ENCODE measurements at places on chromosomes 12 and 14.
A peak's percentile ranks its signal among the peaks of the same experiment; 100 is the strongest.

DNA sequence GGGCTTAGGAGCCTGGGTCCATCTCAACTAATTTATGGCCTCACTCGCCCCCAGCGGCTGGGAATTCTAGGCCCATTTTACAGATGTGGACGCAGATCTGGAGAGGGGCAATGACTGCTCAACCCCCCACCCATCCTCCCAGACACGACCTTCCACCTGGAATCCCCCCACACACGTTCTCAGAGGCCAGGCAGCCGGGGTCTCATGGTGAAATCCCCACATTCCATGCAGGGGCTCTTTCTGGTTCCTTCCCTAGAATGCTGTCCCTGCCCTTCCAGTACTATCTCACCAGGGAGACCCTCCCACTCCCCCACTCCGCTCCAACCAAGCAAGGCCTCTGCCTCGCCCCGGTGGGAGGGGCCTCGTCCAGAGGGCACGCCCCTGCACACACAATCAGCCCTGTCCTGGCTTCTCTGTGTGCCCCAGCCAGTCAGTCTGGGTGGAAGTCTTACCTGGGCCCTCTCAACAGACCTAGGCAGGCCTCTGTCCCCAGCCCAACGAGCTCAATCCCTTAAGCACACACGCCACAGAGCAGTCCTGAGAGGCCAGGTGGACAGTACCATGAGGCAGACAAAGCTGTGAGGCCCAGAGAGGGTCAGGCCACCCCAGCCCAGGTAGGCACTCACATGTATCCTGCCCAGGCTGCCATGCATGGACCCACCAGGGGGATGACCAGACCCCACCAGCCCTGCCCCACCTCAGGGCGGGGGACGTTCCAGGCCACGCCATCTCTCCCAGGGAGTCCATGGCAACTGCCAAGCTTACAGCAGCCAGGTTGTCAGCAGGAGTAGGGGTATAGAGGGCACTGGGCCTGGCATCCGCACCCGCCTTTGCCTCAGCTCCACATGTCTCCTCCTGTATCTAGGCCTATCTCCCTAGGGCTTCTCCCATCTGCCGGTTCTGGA, 1.3 kb upstream of the ANKRD9 start:
- no peak for DNase-seq

GRCh38 chr14:92945959-92946846, 23.3 kb downstream of the CHGA start:
- DNase-seq = no peak

DNA sequence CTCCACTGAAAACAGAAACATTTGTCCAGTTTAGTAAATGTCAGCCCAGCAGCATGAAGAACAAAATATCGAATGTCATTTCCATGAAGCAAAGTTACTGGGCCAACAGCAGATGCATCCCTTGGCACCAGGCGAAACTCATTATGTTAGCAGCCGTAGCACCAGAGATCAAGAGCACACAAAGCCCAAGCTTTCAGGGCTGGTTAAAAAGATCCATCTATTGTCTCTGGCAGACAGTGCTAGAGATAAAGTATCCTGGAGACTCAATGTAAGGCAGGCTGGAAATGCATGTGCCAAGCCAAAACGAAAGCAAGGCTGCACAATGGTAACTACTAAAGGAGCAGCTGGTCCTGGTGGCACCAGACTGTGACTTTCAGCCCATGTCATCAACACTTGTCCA, 120.3 kb upstream of the PLEKHG7 start:
- no peak for DNase-seq

- DNase-seq = peak; percentile 24
Observed at GRCh38 chr14:73712071-73712506, 2.1 kb downstream of the PNMA1 start.

- no peak for DNase-seq
Observed at GRCh38 chr12:65308006-65308405, 29.5 kb downstream of the MSRB3 start.

DNA sequence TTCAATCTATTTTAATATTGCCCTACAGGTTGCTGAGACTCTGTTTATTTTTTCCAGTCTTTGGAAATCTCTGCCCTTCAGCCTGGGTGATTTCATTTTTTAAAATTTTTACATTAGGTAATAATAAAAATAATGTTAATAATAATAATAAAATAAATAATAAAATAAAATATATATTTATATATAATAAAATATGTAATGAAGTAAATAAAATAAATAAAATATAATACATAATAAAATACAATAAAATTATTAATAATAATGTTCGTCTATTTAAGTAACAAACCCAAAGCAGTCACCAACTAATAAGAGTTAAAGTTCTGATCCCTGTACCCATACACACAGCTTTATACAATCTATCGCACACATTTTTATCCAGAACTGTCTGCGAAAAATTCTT, 130.5 kb downstream of the SEC23A start:
- DNase-seq = no peak

DNA sequence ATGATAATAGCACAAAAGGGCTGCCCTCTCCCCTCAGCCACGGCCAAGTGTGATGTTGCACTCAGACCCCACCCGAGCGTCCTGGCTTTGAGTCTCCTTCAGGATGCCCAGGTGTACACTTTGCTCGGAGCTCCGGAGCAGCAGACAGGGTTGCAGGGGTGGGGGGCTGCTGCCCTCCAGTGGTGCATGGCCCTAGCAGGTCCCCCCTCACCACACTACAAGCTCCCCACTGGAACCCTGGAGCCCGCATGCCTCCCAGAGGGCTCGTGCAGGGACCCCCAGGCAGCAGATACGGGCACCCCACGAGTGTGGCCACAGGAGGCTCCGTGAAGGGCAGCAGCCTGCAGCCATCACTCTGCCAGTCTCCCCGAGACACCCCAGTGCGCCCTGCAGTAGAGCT, 69.9 kb upstream of the C14orf180 start:
- no peak for DNase-seq

- DNase-seq = peak; percentile 29
Observed at GRCh38 chr12:6635375-6635855, 344 bp downstream of the LPAR5 start.

DNA sequence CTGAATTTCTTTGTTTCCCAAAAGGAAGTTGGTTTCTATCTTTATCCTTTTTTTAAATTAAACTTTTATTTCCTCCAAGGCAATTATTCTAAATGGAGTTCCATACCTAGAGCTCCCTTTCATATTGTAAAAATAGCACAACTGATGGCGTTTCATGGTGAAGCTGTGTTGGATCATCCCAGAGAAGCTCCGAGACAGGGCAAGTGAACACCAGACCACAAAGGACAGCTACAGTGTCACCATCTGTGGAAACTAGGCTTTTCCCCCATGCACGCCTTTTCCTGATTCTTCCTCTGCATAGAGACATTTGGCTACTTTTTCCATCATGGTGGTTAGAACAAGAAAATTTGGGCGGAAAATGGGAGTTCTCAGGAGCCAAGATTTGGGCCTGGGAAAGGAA, 12.7 kb downstream of the TPCN1 start:
- DNase-seq = no peak
